ENCODE measurements at places on chromosomes 3 and 15.
A peak's percentile ranks its signal among the peaks of the same experiment; 100 is the strongest.

DNA sequence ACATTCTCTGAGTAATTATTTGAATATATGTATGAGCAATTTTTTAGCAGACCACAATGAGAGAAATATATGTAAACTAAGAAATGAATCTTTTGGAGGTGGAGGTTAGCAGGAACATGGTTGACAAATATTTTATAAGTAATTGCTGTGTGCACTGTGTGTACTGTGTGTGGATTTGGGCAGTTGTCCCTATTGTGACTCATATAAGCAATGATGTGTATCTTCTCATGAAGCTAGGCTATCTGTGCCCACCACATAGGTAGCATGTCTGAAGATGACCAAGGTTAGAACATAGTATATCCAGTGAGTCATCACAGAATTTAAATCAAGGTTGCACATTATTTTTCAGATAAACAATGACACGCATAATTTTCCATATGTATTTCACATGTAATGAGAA, 713.9 kb upstream of the GBE1 start:
- no peak for DNase-seq

GRCh38 chr3:123448536-123449101, at the start of gene ADCY5:
TSS of gene ADCY5 (minus strand) at chr3:123449090. CDS start at chr3:123448545, 545 bp downstream.
- DNase-seq, result no peak

- DNase-seq, result no peak
Measured at GRCh38 chr3:179234199-179234598, 16.7 kb downstream of the KCNMB3 start.

DNA sequence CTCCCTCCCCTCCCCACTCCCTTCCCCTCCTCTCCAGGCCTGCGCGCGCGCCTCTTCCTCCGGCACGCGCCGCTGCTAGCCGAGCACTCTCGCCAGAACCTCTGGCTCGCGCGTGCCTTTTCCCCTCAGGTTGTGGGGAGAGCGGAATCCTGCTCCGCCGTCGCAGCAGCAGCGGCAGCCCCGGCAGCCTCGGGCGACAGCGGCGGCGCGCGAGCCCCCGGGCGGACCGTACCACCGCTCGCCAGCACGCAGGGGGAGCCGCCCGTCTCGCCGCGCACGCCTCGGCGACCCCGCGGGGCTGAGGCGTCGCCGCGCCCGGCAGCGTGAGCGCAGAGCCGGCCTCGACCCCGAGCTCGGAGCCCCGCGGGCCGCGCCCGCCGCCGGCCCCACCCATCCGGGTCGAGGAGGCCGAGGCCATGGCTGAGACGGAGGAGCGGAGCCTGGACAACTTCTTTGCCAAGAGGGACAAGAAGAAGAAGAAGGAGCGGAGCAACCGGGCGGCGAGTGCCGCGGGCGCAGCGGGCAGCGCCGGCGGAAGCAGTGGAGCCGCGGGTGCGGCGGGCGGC, at the start of gene CDV3:
Gene CDV3, plus strand, starts transcription at position 58 of the 566 bp plus-strand sequence. Its CDS starts 359 bp downstream, at position 417.
- no peak for DNase-seq

- DNase-seq, result no peak
Measured at GRCh38 chr3:192482809-192483208, 244.5 kb downstream of the FGF12 start.

DNA sequence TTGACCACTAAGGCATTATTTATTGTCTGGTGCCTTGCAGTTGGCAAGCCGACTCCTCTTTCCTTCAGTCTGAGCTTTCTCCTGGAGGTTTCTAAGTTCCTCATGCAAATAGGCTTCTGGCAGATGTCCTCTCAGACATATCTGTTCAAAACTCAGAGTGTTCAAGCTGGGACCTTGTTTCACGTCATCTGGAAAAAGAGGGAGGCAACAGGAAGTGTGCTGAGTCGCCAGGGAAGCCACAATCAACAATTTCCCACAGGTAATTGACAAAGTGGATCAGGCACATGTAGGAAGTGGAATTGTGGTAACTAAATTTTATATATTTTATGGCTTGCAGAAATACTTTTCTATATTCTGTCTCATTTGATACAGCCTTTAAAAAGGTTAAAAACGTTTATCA, 14.6 kb downstream of the SCG5 start:
- DNase-seq, result no peak

DNA sequence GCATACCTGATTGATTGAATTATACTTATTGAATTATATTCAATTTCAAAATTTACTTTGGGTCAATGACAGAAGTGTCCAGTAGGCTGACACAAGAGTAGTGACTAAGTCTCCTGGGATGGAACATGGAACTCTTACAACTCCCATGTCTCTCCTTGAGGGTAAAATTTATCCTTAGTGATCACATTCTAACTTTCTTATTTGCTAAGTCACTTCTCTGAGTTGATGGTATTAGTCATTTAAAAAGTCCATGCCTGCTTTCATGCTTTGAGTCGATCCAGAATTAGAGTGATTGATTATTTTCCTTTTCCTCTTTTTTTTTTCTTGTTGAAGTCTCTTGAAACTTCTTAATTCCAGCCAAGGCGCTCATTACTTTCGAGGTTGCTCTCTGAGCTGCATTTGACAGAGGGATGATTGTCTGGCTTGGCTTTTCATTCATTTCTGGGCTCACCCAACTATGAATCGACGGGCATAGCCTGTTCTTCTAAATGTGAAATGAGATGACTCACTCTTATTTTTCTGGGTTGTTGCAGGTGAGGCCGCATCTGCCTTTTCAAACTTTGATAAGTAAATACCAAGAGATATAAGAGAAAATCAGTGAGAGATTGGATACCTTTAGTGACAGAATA, 34.9 kb downstream of the LRRC3B start:
- DNase-seq, result no peak

DNA sequence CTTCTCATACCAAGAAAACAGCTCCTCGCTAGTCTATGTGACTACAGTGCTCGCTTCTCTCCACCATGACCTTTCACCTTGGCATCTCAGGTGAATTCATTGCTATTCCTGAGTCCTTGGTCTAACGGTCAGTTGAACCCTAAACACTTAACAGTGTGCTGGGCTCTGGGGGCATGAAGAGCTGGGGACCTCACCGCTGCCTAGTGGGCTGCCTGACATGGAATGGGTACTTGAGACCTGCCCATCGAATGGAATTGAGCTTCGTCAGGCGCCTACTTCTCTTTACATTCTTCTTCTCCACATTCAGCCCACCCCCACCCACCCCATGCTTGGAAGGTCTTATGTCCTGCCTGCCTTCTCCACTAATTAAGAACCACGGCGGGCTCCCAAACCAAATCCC, 22.1 kb downstream of the BOC start:
- no peak for DNase-seq

GRCh38 chr3:25870452-25870851, 80.6 kb downstream of the OXSM start:
- no peak for DNase-seq

DNA sequence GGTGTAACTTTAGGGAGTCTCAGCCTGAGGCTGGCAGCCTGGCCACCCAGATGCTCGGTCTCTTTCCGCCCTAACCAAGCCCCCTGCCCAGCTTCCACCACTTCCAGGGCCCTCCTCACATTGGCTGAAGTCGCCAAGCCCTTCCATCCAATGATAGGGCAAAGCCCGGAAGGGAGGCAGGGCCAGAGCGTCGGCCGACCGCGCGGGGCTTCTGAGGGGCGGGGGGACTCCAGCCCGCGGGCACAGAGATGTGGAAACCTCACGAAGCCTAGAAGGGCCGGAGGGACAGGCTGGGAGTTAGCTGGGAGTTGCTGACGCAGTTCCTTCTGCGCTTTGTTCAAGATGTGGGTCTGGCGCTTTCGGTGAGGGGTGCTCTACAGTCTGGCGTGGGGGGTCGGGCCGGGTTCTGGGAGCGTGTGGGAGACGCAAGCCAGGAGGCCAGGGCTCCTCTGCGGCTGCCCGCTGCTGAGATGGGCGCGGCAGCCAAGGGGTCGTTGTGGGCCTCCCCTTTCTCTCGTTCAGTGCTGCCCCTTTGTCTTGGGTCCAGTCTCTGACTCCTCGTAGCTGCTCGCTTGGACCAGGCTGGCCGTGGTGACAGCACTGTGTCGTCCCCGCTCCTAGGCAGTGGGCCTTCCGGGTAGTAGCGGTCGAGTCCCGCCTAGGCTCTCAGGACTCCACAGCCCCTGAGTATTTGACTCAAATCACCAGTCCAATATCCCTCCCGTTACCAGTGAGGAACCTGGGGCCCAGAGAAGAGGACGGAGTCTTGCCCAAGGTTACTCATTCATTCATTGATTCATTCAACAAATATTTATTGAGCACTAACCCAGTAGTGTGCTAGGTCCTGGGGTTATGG, at the start of gene ZNF660:
Gene ZNF660, plus strand, starts transcription at position 319 of the 856 bp plus-strand sequence. CDS start 9,230 bp downstream, outside the sequence.
- DNase-seq, result no peak

GRCh38 chr3:109396806-109397205, 59.5 kb upstream of the DPPA4 start:
- DNase-seq, result no peak

DNA sequence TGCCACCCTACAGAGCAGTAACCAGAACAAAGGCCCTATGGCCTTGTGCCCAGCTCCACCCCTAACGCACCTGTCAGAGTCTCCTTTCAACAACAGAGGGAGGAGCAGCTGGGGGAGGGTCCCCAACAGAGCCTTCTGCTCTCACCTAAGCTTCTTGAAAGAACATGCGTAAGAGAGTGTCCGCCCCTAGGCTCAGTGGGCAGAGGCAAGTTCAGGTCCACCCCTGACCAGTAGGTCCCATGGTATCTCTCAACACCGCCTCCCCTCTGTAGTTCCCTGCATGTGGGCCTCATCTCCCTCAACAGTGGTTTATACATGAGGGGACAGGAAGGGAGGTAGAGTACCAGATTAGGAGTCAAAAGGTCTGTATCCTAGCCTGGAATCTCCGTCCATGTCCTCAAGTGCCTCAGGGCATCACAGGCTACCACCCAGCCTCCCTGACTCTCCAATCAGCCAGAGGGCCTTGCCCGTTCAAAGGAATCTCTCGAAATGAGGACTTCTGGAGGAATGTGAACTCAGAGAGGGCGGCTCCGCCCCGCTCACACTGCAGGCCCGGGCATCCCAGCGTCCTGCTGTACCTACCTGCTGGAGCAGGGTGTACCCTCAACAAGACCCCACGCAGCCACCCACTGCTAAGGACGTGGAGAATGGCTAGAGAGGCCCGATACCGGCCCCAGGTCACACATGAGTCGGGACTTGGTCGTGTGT, 680 bp downstream of the POC1A start:
- DNase-seq, result no peak

DNA sequence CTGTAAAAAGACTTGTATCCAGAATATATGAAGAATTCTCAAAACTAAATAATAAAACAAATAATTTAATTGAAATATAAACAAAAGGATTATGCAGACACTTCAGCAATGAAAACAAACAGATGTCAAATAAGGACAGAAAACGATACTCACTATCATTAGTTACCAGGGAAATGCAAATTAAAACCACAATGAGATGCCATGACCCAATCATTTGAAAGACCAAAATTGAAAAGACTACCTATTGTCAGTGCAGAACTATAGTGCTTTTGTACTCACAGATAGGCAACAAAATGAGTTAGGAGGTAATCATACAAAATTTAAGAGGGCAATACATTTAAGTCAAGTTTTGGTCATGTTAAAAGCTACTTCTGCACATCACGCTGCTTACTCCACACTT, 31.6 kb upstream of the OR5K4 start:
- no peak for DNase-seq

GRCh38 chr3:171026597-171027293, at the start of gene SLC2A2:
TSS of gene SLC2A2 (minus strand) at chr3:171026720. CDS start at chr3:171026670, 50 bp downstream.
- DNase-seq, result no peak

- no peak for DNase-seq
Measured at GRCh38 chr3:152039887-152040286, 166.4 kb downstream of the SUCNR1 start.

DNA sequence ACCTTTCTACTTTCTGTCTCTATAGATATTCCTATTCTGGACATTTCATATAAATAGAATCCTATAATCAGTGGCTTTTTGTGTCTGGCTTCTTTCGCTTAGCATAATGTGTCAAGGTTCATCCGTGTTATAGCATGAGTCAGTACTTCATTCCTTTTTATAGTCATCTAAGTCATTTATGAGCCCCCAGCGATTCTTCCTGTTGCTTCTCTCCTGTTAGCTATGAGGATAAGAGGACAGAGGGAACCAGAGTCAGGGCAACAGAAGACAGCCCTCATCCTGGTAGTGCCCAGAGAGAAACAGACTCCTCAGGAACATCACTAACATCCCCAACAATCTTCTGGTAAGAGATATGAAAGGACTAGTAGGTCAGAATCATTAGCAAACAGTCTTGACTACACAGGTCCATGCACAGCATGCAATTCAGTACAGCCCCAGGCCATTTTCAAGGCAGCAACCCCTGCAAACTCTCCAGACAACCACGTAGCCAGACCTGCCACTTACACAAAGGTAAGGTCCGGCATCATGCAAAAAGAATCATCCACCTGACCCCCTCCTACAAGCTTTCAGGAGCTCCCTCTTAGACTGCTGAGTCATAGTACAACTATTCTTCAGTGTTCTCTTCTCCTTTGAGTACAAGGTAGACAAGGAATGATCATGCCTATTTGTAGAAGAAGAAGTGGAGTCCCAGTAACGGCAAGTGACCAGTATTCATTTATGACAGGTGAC, 91.5 kb downstream of the MYLK start:
- DNase-seq, result no peak

- DNase-seq, result no peak
Measured at GRCh38 chr15:39270221-39270855, 310.5 kb upstream of the THBS1 start.

DNA sequence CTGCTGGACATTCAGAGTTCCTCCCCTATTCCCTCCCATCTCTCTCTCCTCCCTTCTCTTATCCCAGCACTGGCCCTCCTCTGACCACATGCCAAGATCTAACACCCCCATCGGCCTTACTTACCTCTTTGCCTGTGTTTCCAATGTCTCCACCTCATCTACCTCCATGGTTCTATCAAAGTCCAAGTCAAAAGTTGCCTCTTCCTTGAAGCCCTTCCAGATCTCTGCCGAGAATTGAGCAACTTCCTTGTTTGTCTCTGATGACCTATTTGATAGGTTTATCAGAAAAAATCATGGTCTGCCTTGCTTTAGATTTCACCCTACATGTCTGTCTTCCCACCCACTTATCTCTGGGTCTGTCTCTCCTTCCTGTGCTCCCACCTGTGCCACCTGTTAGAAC, 69.7 kb upstream of the ITGA11 start:
- no peak for DNase-seq

- DNase-seq, result peak; percentile 69
Measured at GRCh38 chr15:59299929-59300617, 72.6 kb downstream of the MYO1E start.

GRCh38 chr3:178749471-178749870, 213.2 kb downstream of the KCNMB2 start:
- DNase-seq, result no peak

- no peak for DNase-seq
Measured at GRCh38 chr3:197428117-197428801, 127.5 kb downstream of the BDH1 start.

Data from stimulated activated naive CD4-positive, alpha-beta T cell treated with Interleukin-2 at 50 U/mL for 16 hours (primary cell).